ENCODE measurements at places on chromosomes 6 and 20.

- DNase-seq, result no peak
These were observed 116.2 kb downstream of the LCA5 start for GRCh38 chr6:79421001-79421411.

- DNase-seq, result no peak
These were observed 591 bp downstream of the VWA7 start for GRCh38 chr6:31776485-31776988.

GRCh38 chr20:47141350-47141921 is 215.1 kb downstream of the ZMYND8 start:
- DNase-seq, result no peak

DNA sequence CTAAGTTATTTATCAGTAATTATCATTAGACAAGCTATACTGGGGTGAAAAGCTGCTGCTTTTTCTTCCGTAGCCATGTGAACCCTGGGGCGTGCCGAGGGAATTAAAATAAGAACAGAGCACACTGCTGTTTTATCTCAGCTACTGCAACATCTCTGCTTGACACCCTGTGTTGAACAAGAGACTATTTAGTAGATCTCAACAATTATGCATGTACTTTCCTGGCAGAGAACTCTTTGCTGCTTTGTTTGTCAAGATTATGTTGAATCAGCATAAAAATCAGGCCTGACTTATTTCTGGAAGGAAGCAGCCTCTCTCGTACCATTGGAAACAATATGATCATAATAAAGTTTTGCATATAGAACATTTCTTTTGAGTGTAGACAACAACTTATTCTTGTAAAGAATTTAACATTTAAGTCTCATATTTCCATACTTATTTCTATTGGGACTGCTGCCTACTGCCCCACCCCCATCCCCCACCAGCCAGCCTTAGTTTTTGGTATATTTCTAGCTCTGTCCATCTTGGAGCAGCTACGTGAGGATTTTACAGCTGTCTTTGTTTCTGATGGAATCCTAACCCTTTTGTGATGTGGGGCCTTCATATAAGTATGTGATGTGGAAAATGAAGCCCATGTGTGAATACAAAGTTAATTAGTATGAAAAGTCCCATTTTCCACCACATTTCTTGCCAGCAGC is 1011.4 kb downstream of the KIF16B start:
- DNase-seq, result no peak

GRCh38 chr20:47389867-47390347 is 33.4 kb upstream of the ZMYND8 start:
- DNase-seq, result no peak
